ENCODE measurements at places on chromosomes 16 and 17. TPM values are rescaled to one million over a fixed set of nuclear protein-coding genes. Genes with fewer than 3 reads are reported as not detected.

- DNase-seq = no peak
Observed at GRCh38 chr17:60154616-60155426, 5.0 kb downstream of the CA4 start.

DNA sequence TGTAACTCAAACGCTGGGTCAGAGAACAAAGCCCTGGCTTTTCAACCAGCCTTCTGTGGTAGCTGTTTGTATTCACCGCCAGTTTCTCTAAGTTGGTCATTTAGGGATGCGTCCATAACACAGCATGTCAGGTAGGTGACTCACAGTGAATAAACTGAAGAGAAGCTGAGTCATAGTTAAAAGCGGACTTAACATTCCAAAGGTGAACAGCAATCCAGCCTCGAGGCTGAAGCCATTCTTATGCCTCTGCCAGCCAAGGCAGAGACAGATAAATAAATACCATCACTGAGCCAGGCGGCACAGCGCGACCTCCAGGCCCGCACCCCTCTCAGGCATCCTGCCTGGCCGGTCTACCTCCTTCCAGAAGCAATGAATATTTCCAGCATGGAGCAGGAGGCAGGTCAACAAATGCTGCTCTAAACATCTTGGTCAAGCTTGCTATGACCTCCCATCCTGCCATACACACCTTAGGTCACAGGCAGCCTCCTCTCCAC lies 12.4 kb upstream of the CACNG4 start:
- DNase-seq = no peak

The TPSB2 gene
- 1.3 TPM for total RNA-seq

The HBM gene
- not detected for total RNA-seq

The ZNF19 gene
- 2.4 TPM for total RNA-seq

The NPIPB13 gene
- total RNA-seq = 23.5 TPM
